HT1080 (cell line): ENCODE measurements at places on chromosomes 16 and 17. TPM values are rescaled to one million over a fixed set of nuclear protein-coding genes. Genes with fewer than 3 reads are reported as not detected.
A peak's percentile ranks its signal among the peaks of the same experiment; 100 is the strongest.

The BIRC5 gene
- 166 and 195 TPM in 2 replicates for total RNA-seq

The CACNA1H gene
- total RNA-seq = not detected in 2 replicates

The NOS2 gene
- 0.06 TPM in 1 of 2 replicates, not detected in the other for total RNA-seq

The KRT12 gene
- not detected in 2 replicates for total RNA-seq

The DNAAF8 gene
- 2.5 TPM in 1 of 2 replicates, not detected in the other for total RNA-seq

DNA sequence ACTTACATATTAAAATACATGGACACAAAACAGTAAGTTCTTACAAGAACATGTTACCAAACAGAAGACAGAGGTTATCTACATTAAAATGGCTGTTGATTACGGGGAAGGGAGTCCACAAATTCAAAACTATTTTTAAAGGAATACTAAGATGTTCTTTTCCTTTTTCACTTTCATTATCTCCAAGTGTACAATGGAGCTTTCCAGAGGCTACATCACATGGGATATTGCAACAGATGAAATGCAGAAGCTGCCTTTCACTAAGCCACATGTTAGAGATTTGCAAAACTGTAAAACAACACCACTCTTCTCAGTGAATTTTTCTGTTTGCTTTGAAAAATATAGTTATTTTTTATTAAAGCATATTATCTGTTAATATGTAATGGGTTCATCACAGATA, 53.6 kb downstream of the XPO6 start:
- DNase-seq = no peak

GRCh38 chr16:749010-749409, 8.2 kb upstream of the CIAO3 start:
- no peak for DNase-seq

- DNase-seq = no peak
These were observed 17.5 kb downstream of the ABCA9 start for GRCh38 chr17:69043098-69043734.

DNA sequence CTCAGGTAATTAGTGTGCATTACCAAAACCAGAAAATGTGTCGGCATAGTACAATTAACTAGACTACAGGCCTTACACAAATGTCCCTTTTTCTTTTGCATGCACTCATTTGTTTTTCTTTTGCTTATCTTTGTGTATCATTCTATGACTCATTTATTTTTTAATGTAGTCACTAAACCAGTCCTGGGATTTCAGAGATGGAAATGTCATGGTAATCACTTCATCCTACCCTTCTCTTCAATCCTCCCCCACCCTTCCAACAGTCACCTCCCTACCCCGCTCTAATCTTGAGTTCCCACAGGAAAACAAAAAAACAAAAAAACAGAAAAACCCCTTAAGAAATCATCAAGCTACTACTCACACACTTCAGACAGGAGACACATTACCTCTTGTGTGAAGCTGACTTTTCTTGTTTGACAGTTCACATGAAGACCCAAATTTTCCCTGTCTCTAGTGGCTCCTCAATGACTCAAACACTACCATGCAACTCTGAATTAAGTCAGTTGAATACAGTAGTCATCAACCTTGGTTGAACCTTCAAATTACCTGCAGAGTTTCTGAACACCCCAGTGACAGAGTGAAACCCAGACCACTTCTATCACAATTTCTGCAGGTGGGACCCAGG, 242.4 kb upstream of the SALL1 start:
- DNase-seq = no peak

- peak; percentile 22 for DNase-seq
These were observed 19.8 kb downstream of the SMTNL2 start for GRCh38 chr17:4604111-4604644.

DNA sequence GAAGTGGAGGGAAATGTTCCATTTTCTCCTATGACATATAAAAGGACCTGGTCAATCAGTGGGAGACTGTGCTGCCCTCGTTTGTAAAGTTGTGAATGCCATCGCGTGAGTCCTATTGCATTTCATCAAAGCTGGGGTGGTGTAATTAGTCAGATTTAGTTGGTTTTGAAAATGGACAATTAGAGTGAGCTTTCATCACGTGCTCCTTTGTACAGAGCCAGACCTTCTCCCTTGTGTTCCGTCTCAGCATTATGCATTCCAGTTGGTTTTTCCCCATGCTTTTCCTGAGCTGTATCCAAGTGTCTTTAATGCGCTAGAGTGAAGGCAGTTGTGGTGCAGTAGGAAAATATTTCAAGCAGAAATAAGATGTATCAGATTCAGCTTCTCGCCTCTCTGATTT, 10.4 kb downstream of the SEC14L1 start:
- DNase-seq = no peak

DNA sequence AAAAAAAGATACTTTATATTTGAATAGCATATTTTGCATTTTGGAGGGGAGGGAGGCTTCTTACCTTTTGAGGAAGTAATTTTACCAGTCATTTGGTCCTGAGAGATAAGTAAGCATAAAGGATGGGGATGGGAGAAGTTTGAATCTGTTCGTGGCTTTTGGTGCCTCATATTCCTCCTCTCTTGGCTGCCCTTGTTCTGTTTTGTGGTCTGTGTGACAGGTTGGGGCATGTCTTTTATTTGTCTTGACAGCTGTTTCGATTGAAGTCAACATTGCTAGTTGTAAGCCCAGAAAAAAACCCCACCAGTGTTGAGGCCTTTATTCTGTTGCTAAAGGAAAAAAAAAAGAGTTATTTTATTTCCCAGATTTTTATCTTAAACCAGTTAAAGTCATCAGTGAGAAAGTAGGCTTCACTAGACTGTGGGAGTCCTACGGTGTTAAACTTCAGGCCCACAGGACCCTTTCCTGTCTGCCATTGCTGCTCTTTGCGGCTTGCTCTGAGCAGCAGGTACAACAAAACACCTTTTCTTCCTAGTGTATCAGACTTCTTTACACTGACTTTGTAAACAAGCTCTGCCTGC, 11.4 kb downstream of the SLC7A6 start:
- no peak for DNase-seq
